CD14-positive monocyte (primary cell): ENCODE measurements at places on chromosomes 6 and 20. TPM values are rescaled to one million over a fixed set of nuclear protein-coding genes. Genes with fewer than 3 reads are reported as not detected.
A peak's percentile ranks its signal among the peaks of the same experiment; 100 is the strongest.

GRCh38 chr6:15061180-15061641, 184.7 kb upstream of the JARID2 start:
- H3K27ac ChIP-seq = peak overlapping the region; percentile 44
- H3K4me3 ChIP-seq = no peak overlapping the region
- H3K36me3 ChIP-seq = no peaks in the 10 kb centered on the region
- H3K27me3 ChIP-seq = no peaks in the 10 kb centered on the region

Gene MAP3K4
- 3.2 TPM for polyA plus RNA-seq

Gene ZNF335
- 39.6 and 42.5 TPM in 2 replicates for polyA plus RNA-seq

Gene BPIFA2
- not detected in 2 replicates for polyA plus RNA-seq

DNA sequence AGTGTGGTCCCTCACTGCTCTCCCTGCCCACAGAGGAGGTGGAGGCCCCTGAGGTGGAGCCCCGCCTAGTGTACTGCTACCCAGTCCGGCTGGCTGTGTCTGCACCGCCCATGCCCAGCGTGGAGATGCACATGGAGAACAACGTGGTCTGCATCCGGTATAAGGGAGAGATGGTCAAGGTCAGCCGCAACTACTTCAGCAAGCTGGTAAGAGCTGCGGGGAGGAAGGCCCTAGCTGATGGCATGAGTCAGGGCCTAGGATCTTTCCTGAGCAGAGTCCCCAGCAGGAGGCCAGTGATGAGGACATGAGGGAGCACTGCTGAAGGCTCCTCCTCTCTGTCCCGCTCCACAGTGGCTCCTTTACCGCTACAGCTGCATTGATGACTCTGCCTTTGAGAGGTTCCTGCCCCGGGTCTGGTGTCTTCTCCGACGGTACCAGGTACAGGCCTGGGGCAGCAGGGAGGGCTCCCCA, 11.2 kb downstream of the PCIF1 start:
- peaks cover 75% of the 10 kb centered on the region for H3K36me3 ChIP-seq
- no peak overlapping the region for H3K4me3 ChIP-seq
- peaks cover 50% of the 10 kb centered on the region for H3K4me1 ChIP-seq
- no peak for DNase-seq

GRCh38 chr6:15906420-15907016, 222.4 kb upstream of the MYLIP start:
- H3K4me1 ChIP-seq = peaks cover 43% of the 10 kb centered on the region
- no peak for DNase-seq
- H3K27me3 ChIP-seq = no peaks in the 10 kb centered on the region
- H3K27ac ChIP-seq = peak overlapping the region; percentile 81
- H3K4me3 ChIP-seq = no peak overlapping the region

Gene PDYN
- polyA plus RNA-seq = not detected in 2 replicates

- no peaks in the 10 kb centered on the region for H3K36me3 ChIP-seq
- H3K27ac ChIP-seq = no peak overlapping the region
- no peak for DNase-seq
- H3K27me3 ChIP-seq = no peaks in the 10 kb centered on the region
- H3K4me3 ChIP-seq = no peak overlapping the region
Measured at GRCh38 chr6:91097364-91097763, 510.5 kb upstream of the MAP3K7 start.

GRCh38 chr20:3763671-3764601, 3.6 kb downstream of the ADISSP start:
- no peak overlapping the region for H3K4me3 ChIP-seq
- H3K27ac ChIP-seq = peak overlapping the region; percentile 73
- H3K4me1 ChIP-seq = peaks cover 64% of the 10 kb centered on the region
- DNase-seq = peak; percentile 77
- H3K27me3 ChIP-seq = no peaks in the 10 kb centered on the region

DNA sequence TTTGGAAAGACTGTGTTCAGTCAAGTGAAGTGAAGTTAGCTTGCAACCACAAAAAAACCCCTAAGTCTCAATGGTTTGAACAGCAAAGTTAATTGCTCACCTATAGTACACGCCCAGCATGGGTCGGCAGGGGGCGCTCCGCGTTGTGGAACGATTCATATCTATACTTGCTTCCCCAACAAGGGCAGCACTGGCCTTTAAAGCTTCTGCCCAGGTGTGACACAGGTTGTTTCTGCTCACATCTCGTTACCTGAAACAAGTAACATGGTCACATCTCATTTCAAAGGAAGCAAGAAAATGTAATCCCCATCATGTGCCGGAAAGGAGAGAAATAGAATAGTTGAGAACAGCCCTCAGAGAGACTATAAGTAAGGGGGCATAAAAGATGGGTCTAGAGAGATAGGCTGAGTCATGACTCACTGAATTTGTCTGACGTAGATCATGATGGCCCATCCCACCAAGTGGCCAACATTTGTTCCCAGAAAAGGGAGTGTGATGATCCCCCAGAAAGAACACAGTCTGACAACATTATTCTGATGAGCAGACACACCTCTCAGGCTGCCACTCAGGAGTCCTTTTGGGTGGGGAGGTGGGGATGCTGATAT, 29.0 kb downstream of the HNF4A start:
- peaks cover 7% of the 10 kb centered on the region for H3K27me3 ChIP-seq
- H3K36me3 ChIP-seq = no peaks in the 10 kb centered on the region
- H3K4me3 ChIP-seq = no peak overlapping the region
- H3K4me1 ChIP-seq = no peaks in the 10 kb centered on the region

Gene HLA-DPA1
- polyA plus RNA-seq = 1,024 and 1,237 TPM in 2 replicates

DNA sequence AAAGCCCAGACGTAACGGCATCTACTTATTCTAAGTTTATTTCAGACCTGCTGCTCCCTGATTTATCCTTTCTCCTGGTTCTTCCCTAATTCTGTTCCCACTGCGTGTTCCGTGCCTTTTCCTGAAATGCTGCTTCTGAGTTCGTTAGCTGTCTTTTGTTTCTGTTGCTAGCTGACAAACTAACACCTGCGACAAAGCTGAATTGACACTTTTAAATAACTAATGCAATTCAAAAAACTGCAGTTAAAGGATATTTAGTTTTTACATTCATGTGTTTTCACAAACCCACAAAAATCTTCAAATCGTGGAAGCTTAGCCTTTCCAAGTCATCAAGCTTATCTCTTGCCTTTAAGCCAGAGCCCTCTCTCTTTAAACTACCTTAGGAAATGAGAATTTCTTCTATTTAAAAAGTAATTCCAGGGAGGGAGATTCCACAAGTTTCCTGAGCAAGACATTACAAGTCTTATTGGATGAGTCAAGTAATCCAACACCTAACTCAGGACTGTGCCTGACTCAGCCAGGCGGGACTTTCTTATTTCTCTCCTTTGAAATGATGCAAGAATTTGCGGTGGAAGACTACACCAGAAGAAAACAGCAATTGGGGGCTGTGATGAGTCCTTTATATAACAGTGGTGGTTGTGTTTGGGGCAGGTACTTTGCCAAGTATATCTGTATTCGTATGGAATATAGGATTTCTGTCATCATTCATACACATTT, 6.3 kb downstream of the ADTRP start:
- H3K36me3 ChIP-seq = no peaks in the 10 kb centered on the region
- H3K4me1 ChIP-seq = peaks cover 52% of the 10 kb centered on the region
- no peaks in the 10 kb centered on the region for H3K27me3 ChIP-seq
- peak; percentile 78 for DNase-seq

Gene VEGFA
- 19.0 TPM for polyA plus RNA-seq

- no peaks in the 10 kb centered on the region for H3K27me3 ChIP-seq
- peaks cover 79% of the 10 kb centered on the region for H3K4me1 ChIP-seq
- peak overlapping the region; percentile 90 for H3K27ac ChIP-seq
- no peak overlapping the region for H3K4me3 ChIP-seq
- H3K36me3 ChIP-seq = peaks cover 1% of the 10 kb centered on the region
- DNase-seq = peak; percentile 84
Measured at GRCh38 chr6:34284563-34285447, 36.0 kb upstream of the SMIM29 start.
